Activated naive CD8-positive, alpha-beta T cell treated with anti-CD3 and anti-CD28 coated beads, Interleukin-2, amount 50 U/mL, for 16 hours (primary cell): ENCODE measurements at places on chromosomes 2 and 18.
A peak's percentile ranks its signal among the peaks of the same experiment; 100 is the strongest.

- DNase-seq, result no peak
These were observed 185.1 kb downstream of the MYO3B start for GRCh38 chr2:170362871-170363631.

DNA sequence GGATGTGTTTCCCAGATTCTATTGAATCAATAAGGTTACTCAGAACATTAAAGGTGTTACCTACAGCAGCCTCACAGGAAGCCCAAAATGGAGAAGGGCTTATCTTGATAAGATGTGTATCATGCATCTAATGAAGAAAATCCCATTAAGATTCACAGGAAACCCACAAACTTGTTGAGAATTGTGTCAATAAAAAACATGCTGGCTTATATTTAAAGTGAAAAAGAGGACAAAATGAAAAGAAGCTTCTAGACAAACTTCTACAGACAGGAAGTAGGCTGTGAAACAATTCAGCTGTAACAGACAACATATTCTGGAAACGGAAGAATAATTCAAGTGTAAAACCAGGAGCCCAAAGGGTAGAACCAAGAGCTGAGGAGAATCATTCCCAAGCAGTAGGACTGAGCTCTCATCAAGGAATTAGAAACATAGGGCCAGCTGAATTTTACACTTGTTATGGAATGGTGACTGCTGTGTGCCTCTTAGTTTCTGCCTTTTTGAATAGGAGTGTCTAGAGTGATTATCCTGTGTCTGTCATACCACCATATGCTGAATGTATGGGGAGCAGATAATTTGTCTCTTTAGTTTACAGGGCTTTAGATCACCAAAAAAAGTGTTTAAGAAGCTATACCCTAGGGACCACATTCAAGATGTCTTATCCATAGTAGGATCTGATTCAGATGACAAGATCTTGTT is 9.6 kb downstream of the IMMT start:
- DNase-seq, result no peak

DNA sequence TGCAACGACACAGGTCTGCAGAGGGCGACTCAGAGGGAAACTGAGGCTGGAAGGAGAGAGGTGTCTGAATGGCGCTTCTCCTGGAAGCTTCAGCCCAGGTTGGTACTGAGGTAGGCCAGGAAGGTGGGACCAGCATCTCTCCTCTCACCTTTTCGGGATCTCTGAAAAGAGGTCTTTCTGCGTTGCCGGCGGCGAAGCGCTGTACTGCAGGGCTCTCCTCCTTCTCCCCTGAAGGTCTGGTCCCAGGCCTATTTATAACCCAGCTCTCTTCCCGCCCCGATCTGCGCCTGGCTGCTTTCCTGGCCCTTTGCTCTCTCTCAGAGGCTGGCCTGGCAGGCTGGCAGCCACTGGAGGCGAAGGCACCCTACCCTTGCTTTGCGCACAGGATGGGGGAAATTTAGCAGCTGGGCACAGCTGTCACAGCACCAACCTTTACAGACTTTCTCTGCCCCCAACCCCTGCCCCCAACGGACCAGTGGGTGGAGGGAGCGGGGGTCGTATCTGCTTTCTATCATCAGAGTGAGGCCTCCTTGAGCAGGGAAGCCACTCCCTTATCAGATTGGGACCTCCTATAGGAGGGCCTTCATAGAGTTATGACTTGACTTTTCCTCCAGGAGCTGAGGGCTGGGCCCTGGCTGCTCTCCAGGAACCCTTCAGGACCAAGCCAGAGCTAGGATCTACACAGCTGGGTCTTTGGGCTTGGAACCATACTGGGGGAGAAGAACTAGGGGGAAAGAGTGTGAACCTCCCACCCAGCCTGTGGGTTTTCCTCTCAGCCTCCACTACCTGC is 1.1 kb downstream of the DYSF start:
- no peak for DNase-seq

DNA sequence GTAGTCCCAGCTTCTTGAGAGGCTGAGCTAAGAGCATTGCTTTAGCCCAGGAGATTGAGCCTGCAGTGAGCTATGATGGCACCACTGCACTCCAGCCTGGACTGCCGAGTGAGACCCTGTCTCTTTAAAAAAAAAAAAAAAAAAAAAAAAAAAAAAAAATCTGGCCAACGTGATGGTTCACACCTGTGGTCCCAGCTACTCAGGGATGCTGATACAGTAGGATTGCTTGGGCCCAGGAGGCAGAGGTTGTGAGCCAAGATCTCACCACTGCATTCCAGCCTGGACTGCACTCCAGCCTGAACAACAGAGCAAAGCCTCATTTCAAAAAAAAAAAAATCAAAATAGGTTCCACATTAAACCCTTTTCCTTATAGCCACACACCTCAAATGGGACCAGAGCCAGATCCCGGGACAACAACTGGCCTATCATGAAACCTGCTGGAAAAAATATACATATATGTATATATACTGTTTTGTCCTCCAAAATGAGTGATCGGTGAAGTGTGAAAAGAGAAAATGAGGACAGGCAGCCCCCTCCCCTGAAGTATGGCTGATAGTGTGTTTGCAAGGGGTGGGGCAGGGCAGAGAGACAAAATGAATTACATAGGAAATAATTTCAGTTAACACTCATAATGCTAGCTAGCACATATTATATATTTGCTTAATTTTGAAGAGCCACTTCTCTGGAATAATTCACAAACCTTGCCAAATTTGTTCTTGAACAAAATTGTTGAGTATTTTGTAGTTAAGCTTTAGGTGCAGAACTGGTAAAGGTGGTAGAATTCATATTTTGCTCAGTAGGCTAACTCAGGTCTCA is 22.9 kb downstream of the MAPRE2 start:
- DNase-seq, result no peak

DNA sequence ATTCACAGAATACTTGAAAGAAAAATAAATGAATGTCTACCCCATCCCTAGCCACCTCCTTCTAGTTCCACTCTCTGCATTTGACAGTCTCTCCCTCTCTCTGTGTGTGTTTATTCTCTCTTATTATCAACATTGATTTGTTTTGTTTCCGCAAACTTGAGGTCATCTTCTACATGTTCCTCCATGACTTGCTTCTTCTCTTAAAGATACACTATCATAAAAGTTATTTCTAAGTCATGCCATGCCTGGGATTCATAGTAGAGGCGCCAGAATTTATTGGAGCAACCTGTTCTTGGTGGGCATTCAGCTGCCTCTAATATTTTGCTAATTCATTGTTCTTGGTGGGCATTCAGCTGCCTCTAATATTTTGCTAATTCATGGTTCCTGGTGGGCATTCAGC is 58.9 kb upstream of the SMAD7 start:
- no peak for DNase-seq

DNA sequence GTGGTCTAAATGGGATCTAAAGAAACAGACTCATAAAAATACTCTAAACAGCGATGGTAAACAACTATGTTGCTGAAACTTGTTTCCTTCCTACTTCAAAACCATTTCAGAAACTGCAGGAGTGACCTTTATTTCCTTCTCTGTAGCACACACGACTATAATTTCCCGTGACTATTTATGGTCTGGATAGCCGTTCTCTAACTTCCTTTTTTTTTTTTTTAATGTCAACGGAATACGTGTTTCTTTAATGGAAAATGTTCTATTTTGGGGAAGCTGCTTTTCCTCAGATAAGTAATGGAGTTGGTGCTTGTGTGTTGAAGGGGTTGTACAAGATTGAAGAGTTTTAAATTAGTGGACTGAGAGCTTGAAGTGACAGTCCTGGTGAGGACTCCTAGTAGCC is 224.1 kb downstream of the PHLPP1 start:
- no peak for DNase-seq

DNA sequence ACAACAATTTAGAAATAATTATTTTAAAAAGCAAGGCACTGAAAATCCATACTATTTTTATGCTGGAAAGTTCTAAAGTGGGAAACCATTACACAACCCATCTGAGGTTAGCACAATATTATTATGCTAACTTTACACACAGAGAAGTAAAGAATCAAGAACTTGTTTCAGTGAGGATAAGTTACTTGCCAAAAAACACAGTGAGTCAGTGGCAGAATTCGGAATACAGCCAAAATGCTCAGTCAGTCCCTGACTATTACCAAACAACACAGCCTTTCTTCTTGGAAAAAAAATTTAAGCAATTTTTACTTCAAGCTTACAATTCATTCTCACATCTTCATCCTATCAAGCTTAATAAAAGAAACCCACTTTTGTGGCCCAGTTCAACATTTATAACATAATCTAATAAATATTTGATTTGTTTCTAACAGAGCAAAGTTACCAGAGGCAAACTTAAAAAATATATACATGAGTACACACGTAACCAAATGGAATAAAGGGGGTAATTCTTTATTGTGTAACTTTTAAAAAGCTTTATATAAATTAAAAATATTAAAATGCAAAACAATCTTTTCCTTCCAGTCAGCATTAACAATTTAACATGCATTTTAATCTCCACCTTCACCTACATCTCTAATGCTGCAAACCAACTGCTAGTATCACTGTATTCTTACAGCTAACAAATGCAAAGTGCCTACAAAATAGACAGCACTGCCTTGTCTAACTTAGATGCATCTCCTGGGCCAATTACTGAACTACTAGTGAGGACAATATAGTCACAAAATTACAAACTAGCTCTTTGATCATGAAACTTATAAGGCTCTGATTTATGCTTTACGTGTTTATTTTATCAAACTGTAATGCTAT is 55.2 kb downstream of the CCDC88A start:
- DNase-seq, result no peak

DNA sequence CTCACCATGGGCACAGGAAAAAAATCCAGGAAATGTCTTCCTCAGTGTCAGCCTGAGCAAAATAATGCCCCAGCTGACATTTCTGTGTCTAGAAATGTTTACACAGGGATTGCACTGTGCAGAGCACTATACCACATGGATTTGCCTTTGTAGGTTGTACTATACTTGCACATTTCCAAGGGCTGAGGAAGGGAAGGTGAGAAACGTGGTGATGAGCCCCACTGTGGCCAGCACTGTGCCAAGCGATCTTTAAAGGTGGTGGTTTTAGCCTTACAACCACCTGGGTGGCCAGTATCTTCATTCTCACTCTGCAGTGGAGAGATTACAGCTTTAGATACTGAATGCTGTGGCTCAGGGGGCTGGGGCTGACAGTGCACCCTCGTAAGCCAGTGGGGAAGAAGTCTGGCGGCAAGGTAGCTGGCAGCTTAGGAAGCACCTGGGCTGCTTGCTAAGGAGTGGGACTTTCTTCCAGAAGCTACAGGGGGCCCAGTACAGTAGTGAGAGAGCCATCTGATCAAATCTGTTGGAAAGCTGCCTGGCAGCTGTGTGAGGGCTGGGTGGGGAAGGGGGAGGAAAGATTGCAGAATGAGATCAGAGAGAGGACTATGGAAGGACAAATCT is 81.4 kb upstream of the MSH2 start:
- no peak for DNase-seq

GRCh38 chr2:68653538-68653982 is 10.2 kb downstream of the PROKR1 start:
- peak; percentile 11 for DNase-seq

- DNase-seq, result no peak
These were observed 4.4 kb upstream of the RFX8 start for GRCh38 chr2:101479328-101479727.

DNA sequence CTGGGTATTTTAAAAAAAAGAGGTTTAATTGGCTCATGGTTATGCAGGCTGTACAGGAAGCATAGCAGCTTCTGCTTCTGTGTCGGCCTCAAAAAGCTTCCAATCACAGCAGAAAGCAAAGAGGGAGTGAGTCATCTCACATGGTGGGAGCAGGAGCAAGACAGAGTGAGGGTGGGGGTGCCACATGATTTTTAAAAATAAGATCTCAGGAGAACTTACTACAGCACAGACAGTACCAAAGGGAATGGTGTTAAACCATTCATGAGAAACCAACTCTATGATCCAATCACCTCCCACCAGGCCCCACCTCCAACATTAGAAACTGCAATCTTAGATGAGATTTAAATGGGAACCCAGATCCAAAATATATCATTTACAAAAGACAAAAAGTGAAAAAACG is 14.6 kb downstream of the ZNF519 start:
- DNase-seq, result no peak

DNA sequence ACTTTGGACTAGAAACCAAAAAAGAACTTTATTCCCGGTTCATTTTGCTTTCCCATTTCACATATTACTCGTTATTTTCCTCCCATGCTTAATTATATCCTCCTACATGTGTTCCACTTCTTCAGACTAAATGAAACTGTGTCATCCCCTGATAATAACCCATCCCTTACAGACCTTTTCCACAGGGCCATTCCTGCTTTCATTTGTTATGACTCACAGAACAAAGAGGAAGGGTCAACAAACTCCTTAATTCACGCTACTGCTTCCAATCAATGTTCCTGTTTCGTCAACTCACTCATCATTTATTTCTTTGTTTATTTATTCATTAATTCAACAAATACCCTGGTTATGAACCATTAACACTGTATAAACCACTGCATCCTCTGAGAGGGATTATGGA is 104.5 kb downstream of the ZEB2 start:
- no peak for DNase-seq

DNA sequence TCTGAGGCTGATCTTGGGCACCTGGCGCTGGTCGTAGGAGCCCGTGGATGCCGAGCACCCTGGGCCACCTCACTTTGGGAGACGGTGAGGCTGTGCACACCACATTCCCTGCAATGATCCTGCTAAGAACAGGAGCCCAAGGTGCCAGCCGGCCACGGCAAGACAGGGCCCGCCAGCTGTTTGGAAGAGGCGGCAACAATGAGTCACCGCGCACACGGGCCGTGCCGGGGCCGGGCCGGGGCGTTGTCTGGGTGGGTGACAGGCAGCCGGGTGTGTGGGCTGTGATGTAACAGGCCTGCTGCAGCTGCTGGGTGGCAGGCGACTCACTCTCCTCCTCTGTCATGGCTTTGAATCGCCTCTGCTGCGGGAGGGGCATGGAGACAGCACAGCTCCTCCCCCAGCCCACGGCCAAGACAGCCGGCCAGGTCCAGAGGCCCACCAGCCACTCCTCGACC is 49.7 kb upstream of the ODC1 start:
- no peak for DNase-seq

- DNase-seq, result no peak
These were observed 63.2 kb upstream of the SPAG16 start for GRCh38 chr2:213220967-213221603.

DNA sequence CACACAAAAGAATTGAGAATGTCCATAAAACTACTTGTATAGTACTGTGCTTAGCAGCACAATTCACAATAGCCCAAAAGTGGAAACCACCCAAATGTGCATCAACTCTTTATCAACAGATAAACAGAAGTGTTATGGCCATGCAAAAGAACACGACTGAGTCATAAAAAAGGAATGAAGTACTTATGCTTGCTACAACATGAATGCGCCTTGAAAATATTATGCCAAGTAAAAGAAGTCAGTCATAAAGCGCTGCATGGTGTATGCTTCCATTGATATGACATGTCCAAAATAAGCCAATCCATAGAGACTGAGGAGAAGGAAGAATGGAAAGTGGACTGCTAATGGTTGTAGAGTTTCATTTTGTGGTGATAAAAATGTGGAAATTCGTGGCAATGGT is 12.1 kb upstream of the MAP2 start:
- DNase-seq, result no peak

DNA sequence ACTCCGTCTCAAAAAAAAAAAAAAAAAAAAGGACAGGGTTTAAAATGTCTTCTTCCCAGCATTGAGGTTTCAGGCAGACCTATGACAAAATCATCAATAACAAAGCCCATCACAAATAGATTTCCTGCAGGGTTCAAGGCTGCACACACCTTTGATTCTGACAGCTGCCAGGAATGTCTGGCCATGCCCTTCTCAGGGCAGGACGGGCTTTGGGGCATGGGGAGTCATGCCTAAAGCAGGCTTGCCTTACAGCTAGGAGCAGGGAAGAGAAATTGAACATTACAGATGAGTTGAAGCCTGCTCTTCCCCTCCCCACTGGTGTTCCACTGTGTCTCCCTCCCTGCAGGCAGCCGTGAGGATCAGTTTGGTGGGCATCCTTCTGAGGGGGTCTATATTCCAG is 3.7 kb downstream of the PRELID3A start:
- no peak for DNase-seq
